ENCODE measurements at places on chromosomes 5 and 9.

GRCh38 chr5:68464424-68464823 is 248.9 kb downstream of the PIK3R1 start:
- H3K27ac ChIP-seq: no peak overlapping the region
- H3K27me3 ChIP-seq: no peaks in the 10 kb centered on the region
- H3K4me1 ChIP-seq: no peaks in the 10 kb centered on the region
- no peak for DNase-seq
- no peaks in the 10 kb centered on the region for H3K36me3 ChIP-seq

- H3K27ac ChIP-seq: no peak overlapping the region
- no peak for DNase-seq
- no peak overlapping the region for H3K4me3 ChIP-seq
- no peaks in the 10 kb centered on the region for H3K4me1 ChIP-seq
Observed at GRCh38 chr5:73770172-73771025, 144.4 kb downstream of the ARHGEF28 start.

GRCh38 chr5:59158637-59159391 is 575.9 kb downstream of the RAB3C start:
- no peak overlapping the region for H3K4me3 ChIP-seq
- H3K36me3 ChIP-seq: no peaks in the 10 kb centered on the region
- no peak for DNase-seq
- H3K4me1 ChIP-seq: no peaks in the 10 kb centered on the region

GRCh38 chr5:100787648-100788047 is 115.4 kb downstream of the ST8SIA4 start:
- no peak overlapping the region for H3K4me3 ChIP-seq
- H3K27me3 ChIP-seq: no peaks in the 10 kb centered on the region
- H3K4me1 ChIP-seq: no peaks in the 10 kb centered on the region
- no peak overlapping the region for H3K27ac ChIP-seq

- H3K4me1 ChIP-seq: no peaks in the 10 kb centered on the region
- H3K36me3 ChIP-seq: no peaks in the 10 kb centered on the region
- no peaks in the 10 kb centered on the region for H3K27me3 ChIP-seq
- no peak overlapping the region for H3K27ac ChIP-seq
- no peak overlapping the region for H3K4me3 ChIP-seq
- DNase-seq: no peak
Observed at GRCh38 chr5:172972552-172972951, 11.0 kb upstream of the ATP6V0E1 start.

GRCh38 chr9:134847138-134847537 is 33.5 kb upstream of the FCN2 start:
- DNase-seq: no peak
- no peaks in the 10 kb centered on the region for H3K36me3 ChIP-seq
- no peaks in the 10 kb centered on the region for H3K4me1 ChIP-seq
- H3K27me3 ChIP-seq: no peaks in the 10 kb centered on the region
- no peak overlapping the region for H3K4me3 ChIP-seq
